ENCODE measurements at places on chromosomes 16 and 17.
A peak's percentile ranks its signal among the peaks of the same experiment; 100 is the strongest.

DNA sequence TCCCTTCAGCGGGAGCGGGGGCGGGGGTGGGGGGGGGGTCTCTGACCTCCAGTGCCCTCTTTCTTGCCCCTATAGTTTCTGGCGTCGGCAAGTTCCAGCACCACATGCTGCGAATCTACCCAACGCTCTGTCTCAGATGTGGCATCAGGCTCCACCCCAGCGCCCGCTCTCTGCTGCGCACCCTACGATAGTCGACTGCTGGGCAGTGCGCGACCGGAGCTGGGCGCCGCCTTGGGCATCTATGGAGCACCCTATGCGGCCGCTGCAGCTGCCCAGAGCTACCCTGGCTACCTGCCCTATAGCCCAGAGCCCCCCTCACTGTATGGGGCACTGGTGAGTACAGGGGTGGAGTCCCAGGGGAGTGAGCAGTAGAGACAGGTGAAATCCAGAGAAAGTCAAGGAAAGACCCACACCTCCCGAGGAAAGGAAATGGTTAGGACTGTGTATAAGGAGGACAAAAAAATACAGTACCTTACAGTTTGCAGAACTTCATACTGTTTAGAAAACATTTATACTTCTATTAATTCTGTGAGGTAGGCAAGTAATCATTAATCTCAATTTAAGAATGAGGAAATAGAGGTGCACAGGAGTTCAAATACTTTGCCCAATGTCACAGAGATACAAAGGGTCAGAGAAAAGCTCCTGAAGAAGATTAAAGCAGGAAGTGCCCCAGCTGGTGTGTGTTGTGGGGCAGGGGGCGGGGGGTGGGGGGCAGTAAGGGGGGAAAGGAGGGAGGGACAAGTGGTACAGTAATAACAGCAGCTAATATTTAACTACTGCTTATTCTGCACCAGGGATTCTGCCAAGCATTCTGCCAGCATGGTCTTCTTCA lies 2.5 kb downstream of the IRX6 start:
- no peak for DNase-seq

GRCh38 chr16:2450535-2450934 lies 9.4 kb upstream of the TEDC2 start:
- no peak for DNase-seq

DNA sequence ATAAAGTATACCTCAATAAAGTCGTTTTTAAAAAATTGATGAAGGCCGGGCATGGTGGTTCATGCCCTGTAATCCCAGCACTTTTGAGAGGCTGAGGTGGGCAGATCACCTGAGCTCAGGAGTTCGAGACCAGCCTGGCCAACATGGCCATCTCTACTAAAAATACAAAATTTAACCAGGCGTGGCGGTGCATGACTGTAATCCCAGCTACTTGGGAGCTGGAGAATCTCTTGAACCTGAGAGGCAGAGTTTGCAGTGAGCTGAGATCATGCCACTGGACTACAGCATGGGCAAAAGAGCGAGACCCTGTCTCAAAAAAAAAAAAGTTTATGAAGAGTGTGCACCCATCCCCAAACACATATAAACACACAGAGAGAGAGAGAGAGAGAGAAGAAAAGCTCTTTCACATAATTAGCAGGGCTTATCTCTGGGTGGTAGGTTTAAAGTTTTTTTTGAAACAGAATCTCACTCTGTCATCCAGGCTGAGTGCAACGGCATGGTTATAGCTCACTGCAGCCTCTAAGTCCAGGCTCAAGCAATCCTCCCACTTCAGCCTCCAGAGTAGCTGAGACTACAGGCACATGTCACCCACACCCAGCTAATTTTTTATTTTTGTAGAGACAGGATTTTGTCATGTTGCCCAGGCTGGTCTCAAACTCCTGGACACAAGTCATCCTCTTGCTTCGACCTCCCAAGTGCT lies 3.0 kb downstream of the SREBF1 start:
- DNase-seq, result no peak

- DNase-seq, result peak; percentile 30
Observed at GRCh38 chr16:14286368-14287230, 215.5 kb downstream of the MRTFB start.

GRCh38 chr16:17343728-17344127 lies 127.0 kb downstream of the XYLT1 start:
- peak; percentile 75 for DNase-seq

DNA sequence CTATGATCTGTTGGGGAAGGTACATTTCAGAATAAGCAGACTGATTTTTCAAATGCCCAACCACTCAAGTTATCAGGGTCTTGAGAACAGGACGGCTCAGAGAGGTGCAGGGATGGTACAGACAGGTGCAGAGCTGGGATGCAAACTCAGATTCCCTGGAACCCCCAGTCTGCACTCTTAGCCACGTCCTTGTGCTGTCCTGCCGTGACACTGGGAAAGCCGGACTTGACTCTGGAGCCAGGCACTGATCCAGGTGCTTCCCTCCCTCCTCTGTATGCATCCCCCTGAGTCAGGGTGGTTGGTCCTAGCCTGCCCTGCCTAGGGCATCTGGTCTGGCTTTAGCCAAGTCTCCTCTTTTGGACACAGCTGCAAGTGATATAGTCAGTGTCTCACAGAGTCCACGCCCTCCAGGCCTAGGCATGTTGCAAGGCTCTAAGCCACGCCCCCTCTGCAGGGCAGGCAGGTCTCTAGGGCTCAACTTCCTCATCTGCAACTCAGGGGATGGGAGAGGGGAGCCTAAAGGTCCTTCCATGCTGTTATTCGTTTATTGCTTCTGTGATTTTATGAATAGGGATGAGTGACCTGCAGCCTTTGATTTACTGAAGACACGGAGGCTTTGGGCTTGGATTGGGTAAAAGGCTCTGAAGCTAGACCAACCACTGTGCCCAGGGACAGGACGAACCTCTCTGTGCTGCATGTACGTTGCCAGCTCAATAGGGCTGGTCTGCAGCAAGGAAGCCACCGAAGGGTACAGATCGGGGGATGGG lies 97.3 kb downstream of the SDK2 start:
- DNase-seq, result peak; percentile 66

DNA sequence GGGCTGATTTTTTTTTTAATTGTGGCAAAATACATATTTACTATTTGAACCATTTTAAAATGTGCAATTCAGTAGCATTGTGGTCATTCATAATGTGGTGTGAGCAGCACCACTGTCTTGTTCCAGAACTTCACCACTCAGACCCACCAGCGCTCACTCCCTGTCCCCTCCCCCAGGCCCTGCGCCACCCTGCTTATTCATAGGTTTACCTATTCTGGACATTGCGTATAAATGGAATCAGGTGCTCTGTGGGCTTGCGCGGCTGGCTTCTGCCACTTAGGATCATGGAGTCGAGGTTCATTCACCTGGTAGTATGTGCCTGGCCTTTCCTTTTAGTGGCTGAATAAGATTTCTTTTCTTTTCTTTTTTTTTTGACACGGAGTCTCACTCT lies 59.4 kb downstream of the NT5M start:
- no peak for DNase-seq

DNA sequence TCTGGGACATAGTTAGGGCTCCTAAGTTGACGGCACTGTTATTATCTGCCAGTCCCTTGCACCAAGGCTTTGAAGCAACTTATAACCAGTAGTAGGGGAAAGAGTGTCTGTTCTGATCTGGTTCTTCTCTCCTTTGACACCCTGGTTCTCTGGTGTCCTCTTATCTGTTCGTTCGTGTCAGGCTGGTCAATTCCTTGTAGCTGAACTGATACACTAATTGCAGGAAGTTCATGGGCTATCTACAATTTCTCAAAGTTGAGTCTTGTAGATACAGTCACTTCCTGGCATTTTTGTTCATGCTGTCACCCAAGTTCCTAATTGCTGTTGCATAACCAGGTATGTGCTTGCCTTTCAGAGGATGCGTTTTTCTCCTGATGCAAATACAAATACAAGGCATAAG lies 17.3 kb upstream of the MYO1D start:
- no peak for DNase-seq

GRCh38 chr17:82505296-82505695 lies 14.2 kb upstream of the FOXK2 start:
- DNase-seq, result no peak

DNA sequence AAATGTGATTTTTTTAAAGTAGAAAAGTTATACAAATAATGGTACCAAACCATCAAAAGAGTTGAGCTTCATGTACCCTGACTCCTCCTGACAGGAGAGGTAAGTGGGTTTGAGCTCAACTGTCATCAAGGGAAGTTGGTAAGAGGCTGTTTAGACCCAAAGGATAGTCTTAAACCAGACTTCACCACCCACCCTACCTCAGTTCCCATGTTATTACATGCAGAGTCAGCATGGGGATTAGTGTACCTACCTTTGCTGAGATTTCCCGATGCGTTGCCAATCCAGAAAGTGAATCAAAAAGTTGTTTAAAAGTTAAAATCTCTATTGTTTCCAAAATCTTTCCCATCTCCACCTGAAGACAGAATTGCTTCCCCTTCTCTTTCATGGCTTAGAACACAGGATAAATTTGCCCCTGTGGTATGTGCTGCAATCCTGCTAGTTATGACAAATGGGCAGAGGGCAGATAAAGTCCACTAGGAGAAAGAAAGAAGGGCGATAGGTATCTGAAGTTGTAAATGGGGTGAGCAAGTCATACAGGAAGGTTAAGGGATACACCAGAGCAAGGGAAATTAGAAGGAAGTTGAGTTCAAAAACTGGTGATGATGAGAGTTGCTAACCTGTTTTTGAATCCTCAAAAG lies 72.8 kb downstream of the NEUROD2 start:
- no peak for DNase-seq

GRCh38 chr17:4304417-4305027 lies 40.7 kb upstream of the ANKFY1 start:
- DNase-seq, result peak; percentile 26

GRCh38 chr17:43042025-43042628 lies 17.1 kb downstream of the RND2 start:
- DNase-seq, result no peak

GRCh38 chr16:56767024-56767423 lies 37.1 kb downstream of the NUP93 start:
- DNase-seq, result no peak

DNA sequence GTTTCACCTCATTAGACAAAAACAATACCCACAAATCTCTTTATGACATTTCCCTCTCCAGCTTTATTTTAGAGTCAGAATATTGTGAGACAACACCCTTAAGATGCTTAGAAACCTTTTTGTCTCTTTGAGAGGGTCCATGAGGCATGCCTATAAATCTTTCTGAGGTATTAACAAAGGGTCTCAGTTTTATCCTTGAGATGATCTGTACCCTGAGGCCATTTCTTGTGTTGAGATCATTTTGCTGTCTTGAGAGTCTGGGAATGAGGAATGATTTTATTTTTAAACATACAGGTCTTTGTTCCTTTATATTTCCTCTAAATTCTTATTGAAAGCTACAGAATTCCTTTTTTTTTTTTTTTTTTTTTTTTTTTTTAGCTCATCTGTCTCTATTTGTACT lies 179.7 kb upstream of the HS3ST4 start:
- DNase-seq, result no peak

- DNase-seq, result no peak
Observed at GRCh38 chr17:74435775-74436359, 4.0 kb downstream of the GPRC5C start.

DNA sequence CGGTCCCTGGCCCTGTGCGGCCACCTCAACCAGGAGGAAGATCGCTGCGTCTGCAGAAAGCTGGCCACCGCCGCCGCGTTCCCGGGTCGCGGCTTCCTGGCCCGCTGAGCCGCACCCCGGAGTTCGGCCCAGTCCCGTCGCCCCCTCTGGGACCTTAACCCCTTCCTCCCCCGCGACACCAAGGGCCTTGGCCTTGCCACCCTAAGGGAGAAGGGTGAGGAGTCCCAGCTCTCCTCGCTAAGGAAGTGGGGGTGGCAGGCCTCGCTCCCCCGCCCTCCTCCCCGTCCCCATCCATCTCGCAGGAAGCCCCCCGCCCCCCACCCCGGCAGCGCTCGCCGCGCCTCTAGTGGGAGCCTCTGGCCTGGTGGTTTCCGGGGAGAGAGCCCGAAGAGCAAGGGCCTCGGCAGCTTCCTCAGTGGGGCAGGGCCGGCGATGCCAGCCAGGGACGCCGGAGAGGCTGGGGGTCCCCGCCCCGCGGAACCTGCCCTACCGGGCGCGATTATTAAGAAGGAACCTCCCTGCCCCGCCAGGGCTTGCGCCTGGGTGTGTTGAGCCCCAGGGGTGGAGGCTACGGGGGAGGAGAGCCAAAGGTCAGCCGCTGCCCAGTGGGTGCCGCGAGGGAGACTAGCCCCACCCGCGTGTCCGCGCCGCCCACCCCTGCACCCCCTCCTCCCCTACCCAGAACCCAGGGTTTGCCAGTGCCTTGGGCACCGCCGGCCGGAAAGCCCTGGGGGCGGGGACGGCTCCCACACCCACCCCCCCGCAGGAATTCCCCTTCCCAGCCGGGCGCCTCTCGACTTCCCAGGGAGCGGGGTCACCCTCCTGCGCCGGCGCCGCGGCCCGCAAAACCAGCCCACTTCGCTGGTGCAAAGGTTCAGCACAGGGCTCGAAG lies 6.8 kb downstream of the CBX4 start:
- DNase-seq, result no peak

- no peak for DNase-seq
Observed at GRCh38 chr16:1778200-1779179, 3.9 kb downstream of the SPSB3 start.

DNA sequence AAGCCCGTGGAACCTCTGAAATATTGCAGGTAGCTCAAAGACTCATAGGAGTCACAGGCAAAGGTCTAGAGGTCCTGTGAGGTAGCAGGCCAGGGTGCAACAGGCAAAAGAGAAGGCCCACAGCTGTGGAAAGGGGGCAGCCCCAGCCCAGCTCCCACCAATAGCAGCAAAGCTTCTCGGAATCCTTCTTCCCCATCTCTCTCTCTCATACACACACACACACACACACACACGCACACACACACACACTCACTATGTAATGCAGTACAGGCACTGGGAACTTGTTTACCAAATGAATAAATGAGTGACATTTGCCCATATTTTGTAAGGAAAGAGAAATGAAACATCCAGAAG lies 16.8 kb upstream of the SUPT4H1 start:
- peak; percentile 55 for DNase-seq

GRCh38 chr16:46907061-46907774 lies 23.1 kb downstream of the GPT2 start:
- no peak for DNase-seq

DNA sequence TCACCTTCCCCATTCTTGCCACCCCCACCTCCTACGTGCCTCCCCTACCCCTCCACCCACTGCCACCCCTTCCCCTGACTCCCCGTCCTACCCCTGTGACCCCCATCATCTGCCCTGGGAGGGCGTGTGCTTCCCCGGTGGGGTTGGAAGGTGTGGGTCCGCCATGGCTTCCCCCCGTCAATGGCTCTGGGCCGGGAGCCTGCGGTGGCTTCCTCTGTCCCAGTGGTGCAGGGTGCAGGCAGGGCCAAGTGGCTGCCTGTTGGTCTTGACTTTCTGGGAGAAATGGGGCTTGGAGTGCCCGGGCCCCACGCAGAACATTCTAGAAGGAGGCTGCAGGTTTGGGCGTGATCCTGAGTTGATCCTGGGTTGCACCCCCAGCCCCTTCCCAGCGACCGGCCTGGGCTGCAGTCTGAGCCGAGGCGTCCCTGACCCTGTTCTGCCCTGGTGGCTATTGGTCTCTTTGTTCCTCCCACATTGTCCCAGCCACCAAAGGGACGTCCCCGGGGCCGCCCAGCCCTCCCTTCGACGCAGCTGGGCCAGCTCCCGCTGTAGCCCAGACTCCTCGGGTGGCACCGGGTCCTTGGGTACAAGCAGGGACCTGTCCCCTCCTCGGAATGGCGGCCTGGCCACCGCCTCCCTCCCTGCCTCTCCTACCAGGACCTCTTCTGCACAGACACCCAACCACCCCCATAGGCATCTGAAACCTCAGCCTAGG lies 25.7 kb downstream of the GSE1 start:
- no peak for DNase-seq

Data from naive B cell (primary cell).